ENCODE measurements at places on chromosomes 3 and 15. TPM values are rescaled to one million over a fixed set of nuclear protein-coding genes. Genes with fewer than 3 reads are reported as not detected.
A peak's percentile ranks its signal among the peaks of the same experiment; 100 is the strongest.

DNA sequence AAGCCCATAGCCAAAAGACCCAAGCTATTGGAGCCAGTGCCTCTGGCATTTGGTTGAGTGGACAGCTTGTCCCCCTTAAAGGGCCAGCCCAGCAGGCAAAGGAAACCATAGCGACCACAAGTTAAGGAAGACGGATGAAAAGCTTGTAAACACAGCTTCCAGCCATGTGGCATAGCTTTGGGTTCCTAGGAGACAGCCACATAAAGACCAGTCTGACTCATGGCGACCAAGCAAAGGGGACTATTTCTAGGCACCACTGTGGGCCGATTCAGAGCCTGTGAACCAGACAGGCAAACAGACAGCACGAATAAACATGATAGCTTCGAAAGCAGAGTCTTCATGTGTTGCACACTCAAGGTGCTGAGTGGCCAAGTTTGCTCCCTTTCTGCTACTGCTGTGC is 30.5 kb upstream of the SRGAP3 start:
- no peak for DNase-seq

DNA sequence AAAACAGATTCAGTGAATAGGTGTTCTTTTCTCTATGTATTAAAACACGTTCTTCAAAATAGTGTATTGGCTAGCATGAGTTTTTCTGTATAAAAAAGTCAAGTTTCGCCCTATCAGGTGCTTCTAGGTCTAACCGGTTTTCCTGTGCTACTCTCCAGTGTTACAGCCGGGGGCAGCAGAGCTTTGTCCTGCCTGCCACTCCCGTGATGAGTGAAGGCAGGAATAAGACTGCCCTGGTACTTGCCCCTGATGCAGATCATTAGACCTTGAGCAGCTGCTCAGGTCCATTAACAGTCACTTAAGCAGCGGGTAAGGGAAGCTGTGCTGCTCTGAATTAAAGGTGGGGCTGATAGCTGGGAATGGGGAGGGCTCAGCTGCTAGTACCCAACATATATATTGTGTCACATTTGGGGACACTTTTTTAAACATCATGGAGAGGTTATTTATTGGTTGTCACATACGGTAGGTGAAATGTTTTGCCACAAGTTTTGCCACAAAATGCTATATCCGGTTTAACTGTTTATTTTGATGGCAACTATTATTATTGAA is 1.3 kb upstream of the UNC13C start:
- peak; percentile 16 for DNase-seq

GRCh38 chr3:179695672-179696313 is 43.0 kb downstream of the USP13 start:
- no peak for DNase-seq

DNA sequence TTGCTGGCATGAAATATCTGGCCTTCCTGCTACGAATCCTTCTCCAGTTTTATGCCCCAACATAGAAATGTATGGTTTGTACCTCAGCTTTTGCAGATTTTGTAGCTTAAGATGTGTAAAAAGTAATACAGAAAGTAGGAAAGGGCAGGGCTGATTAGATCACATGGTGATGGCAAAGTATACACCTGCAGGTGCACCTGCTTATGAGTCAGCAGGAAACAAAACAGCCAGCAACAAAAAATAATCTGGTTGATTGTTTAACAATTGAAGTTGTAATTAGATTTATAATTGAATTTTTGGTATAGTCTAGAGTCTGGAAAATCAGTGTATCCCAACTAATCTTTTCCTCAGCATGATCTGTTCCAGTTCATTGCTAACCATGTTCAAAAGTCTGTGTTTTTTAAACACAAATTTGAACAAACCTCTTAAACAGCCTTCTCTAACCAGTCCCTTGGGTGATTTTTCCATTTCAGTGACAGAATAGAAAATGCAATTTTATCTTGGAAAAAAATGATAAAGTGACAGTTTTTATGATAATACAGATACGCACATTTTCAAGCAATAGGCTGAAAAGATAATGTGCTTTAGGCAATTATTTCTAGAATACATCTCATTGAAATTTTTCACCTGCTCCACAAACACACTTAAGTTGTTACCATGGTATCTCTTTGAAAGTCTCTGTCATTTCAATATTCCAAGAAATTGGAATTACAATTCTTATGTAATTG is 477.4 kb downstream of the NAALADL2 start:
- no peak for DNase-seq

DNA sequence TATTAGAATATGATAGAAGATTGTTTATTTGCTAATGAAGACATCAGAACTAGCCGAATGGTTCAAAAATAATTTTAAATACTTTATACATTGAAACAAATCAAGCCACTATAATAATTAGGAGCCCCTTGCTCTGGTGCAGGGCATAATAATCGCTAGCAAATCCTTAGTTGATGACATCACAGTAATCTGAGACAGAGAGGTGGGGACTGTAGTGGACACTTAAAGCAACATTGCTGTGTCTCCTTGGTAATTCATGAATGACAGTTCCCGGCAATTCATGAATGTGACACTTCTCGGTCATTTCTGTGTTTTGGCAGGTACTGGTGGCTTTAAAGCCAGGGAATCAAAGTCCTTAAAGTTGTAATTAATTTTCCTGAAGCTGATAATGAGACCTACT is 114.3 kb downstream of the PPM1L start:
- no peak for DNase-seq

GRCh38 chr3:41502023-41502422 is 302.7 kb downstream of the CTNNB1 start:
- DNase-seq, result no peak

GRCh38 chr3:97235611-97236315 is 421.4 kb downstream of the EPHA6 start:
- DNase-seq, result no peak

DNA sequence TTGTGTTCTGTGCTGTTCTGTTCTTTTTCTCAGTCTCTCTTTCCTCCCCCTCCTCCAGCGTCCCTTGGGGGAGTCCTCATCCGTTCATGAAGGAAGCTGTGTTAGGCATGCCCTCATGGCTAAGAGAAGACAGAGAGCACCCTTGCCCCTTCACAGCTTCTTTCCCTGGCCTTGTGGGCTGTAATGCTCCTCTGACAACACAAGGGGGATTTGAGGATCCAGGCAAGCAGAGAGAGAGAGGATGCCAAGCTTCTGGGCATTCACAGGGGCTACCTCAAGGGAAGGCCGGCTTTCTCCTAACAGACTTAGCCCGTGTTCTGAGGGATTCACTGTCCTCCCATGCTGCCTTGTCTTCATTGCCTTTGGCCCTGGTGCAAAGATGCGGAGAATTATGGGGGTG is 389.5 kb downstream of the LRTM1 start:
- DNase-seq, result no peak

- no peak for DNase-seq
Measured at GRCh38 chr3:104629038-104629437, 737.7 kb upstream of the ALCAM start.

DNA sequence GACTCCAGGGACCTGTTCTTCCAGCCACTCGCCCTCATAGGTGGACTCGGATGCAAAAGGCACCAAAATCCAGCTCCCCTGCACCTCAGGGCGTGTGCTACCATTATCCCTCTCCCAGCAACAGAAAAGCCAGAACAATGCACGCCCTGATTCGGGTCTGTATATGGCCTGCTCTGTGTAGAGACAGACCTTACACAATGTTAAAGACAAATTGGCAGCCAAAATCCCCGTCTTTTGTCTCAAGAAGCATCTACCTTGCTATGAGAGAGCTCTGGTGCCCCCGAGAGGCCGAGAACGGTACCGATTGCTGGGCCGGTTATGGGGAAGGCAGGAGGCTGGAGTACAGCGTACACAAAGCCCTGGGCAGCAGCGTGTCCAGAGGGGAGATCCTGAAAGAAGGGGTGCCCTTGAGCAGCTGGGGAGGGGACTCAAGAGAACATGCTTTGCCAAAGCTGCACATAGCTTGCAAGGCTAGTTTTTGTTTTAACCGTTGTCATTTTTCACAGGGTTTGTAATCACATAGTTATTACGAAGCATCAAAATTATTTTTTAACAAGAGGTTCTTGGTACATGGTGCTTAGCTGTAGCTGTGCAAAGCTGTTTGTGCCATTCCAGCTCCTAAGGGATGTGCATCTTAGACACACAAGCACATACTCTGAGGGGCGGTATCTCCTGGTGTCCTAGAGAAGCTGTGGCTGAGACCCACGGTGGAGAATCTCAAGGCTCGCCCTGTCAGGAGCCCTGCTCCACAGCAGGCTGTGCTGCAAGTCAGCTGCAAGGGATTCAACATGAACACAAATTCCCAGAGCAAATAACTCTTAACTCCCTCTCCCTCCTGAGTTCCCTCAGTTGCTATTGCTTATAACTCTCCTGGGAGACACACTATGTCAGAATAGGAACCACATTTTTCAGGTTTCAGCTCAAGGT is 461.5 kb upstream of the PPP2R3A start:
- DNase-seq, result peak; percentile 86

DNA sequence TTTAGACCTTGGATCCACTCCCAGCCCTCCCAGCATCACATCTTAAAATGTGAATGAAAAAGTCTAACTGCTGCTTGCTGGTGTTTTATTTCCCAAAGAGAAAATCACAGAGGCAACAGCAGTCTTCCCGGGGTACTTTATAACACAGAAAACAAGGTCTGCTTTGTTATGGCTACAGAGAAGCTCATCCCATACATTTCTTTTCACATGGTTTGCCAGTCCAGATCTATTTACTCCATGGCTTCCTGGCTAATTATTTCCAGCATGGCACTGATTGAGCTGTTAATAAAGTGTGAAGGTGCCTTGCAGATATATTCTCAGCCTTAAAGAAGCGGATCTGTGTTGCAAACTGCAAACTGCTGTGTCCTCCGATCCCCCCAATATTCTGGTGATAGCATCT is 466.1 kb upstream of the CFAP20DC start:
- DNase-seq, result no peak

DNA sequence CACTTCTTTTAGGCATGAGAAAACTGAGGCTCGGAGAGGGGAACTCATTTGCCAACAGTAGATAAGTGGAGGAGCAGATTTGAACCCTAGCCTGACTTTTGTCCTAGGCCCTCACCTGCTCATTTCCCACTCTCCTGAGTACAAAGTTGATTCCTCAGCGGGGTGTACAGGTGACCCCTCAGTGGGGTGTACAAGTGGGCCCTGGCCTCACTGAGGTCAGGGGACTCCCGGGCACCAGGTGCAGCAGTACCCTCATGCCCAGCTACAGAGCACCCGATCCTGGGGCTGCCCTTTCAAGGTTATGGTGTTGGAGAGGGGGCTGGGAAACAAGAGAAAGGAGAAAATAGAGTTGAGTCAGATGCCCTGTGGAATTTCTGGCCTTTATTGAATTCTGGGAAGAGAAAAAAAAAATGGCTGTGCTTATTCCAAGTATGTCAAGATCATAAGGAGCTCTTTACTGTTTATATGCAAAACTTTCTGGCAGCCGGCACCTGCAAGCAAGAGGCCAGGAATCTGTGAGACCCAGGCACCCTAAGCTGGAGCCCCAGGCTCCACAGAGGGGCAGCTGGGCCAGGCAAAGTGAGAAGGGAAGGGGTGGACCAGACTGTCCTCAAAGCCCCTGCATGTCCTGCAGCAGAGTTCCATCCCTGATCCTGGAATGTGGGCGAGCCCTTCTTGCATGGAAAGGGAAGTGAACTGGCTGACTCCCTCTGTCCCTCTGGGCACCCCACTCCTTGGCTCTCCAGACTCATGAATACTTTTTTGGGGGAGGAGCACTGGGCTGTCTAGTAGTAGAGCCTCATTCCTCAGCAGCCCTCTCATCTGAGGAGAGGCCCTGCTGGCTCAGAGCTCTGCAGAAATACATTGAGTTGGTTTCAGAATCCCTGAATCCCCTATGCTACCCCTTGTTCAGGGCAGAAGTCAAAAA is 43.1 kb downstream of the AMOTL2 start:
- no peak for DNase-seq

DNA sequence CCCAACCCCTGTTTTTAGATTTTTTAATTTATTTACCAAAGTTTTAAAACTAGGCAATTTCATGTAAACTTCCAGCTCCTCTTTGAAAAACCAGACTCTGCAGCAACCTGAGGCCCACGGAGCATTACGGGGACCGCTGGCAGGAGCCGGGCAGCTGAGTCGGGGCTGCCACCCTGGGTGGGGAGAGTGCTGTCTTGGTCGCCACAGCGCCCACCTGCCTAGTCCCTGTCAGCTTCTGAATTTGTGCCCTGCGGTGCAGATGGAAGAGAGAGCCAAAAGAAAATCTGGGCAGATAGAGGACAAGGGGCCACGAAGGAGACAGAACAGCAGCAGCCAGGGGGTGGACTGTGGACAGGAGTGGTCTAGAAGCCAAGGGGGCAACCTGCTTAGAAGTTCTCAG is 34.6 kb downstream of the PXYLP1 start:
- no peak for DNase-seq

DNA sequence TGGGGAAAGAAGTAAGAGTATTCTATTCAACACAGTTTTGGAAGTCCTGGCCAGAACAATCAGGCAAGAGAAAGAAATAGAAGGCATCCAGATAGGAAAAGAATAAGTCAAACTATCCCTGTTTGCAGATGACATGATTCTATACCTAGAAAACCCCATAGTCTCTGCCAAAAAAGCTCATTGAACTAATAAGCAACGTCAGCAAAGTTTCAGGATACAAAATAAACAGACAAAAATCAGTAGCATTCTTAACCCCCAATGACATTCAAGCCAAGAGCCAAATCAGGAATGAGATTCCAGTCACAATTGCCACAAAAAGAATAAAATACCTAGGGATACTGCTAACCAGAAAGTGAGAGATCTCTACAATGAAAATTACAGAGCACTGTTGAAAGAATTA is 99.4 kb upstream of the MITF start:
- DNase-seq, result no peak

GRCh38 chr15:85495096-85495495 is 114.7 kb downstream of the AKAP13 start:
- no peak for DNase-seq

- DNase-seq, result no peak
Measured at GRCh38 chr3:59152943-59153342, 103.1 kb upstream of the CFAP20DC start.

GRCh38 chr3:65233561-65233960 is 545.8 kb upstream of the ADAMTS9 start:
- no peak for DNase-seq

DNA sequence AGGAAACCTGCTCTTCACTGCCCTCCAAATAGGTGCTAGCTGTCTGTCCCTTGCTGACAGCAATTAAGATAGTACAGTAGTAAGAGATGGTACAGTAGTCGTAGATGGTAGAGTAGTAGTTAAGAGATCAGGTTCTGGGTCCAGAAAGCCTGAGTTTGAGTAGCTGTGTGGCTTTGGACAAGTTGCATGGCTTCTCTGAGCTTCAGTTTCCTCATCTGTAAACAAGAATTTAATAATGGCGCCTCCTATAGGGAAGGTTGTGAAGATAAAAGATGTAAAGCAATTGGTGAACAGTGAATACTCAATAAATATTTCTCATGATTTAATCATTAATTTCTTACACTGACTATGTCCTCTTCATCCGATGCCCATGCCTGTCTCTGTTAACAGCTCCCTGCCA is 86.9 kb upstream of the BCL6 start:
- DNase-seq, result no peak

GRCh38 chr3:24119321-24119751 is 174.2 kb downstream of the NR1D2 start:
- no peak for DNase-seq

- DNase-seq, result no peak
Measured at GRCh38 chr3:119292666-119293065, 1.5 kb upstream of the ARHGAP31 start.

Gene C2CD4B
- 0.94 TPM for total RNA-seq

Gene ISG20
- total RNA-seq, result not detected

Gene PP2D1
- total RNA-seq, result not detected

Gene SLC28A1
- total RNA-seq, result not detected

Gene TRIM69
- total RNA-seq, result 35.6 TPM

Gene MINAR1
- total RNA-seq, result 3.6 TPM

Gene CD200
- 41.6 TPM for total RNA-seq

Gene ST6GAL1
- 39.6 TPM for total RNA-seq

Gene GOLGA6D
- total RNA-seq, result not detected

Gene UNC13C
- total RNA-seq, result 47.6 TPM
